Mesothelial cell of epicardium (in vitro differentiated cells): ENCODE measurements at places on chromosomes 11 and 22. TPM values are rescaled to one million over a fixed set of nuclear protein-coding genes. Genes with fewer than 3 reads are reported as not detected.

Gene TBX10
- total RNA-seq: not detected in 3 replicates

Gene OR8D1
- total RNA-seq: not detected in 3 replicates

Gene OR51B4
- 0.25 to 0.65 TPM (median 0.47 TPM) in 3 replicates for total RNA-seq

Gene SLC17A6
- total RNA-seq: not detected in 3 replicates

Gene PTPN5
- total RNA-seq: 2.5 to 3.3 TPM (median 2.7 TPM) in 3 replicates

DNA sequence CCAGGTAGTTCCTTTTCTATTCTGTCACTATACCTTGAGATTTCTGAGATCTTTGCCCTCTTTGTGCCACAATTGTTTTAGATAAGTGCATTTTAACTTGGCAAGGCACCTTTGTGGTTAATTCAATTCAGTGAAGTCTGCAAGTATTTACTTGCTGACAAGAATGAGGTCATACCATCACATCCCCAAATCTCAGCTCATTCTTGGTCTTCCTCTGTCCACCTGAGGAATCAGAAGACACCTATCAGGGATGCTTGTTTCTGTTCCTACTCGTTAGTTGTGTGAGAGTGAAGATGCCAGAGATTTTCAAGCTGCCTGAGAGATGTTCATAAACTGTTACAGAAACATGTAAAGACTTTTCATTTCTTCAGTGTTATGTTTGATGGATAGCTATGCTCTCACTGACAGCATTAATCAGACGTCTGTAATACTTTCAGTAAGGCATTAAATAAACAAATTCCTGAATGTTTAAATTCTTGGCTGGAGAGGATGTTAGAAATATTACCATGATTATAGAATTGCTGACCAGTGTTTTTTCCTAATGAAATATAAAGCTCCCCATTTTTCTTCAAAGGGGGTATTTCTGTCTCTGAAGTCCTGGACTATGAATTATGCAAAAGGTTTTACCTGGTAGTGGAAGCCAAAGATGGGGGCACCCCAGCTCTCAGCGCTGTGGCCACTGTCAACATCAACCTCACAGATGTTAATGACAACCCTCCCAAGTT is 135.0 kb upstream of the MTNR1B start:
- no peak overlapping the region for H3K4me3 ChIP-seq
- no peak for DNase-seq
- H3K27me3 ChIP-seq: no peaks in the 10 kb centered on the region
- H3K27ac ChIP-seq: no peak overlapping the region
- H3K4me1 ChIP-seq: peaks cover 32% of the 10 kb centered on the region

- H3K27me3 ChIP-seq: peaks cover 10% of the 10 kb centered on the region
- H3K27ac ChIP-seq: no peak overlapping the region
- no peak for DNase-seq
- H3K4me3 ChIP-seq: no peak overlapping the region
These were observed 10.3 kb upstream of the POLA2 start for GRCh38 chr11:65251476-65251875.

GRCh38 chr11:131944736-131945135 is 574.3 kb downstream of the NTM start:
- peaks cover 30% of the 10 kb centered on the region for H3K4me1 ChIP-seq
- no peak overlapping the region for H3K27ac ChIP-seq
- DNase-seq: no peak
- peaks cover 48% of the 10 kb centered on the region for H3K27me3 ChIP-seq

GRCh38 chr11:112778091-112778876 is 182.9 kb upstream of the NCAM1 start:
- H3K4me3 ChIP-seq: no peak overlapping the region
- H3K27ac ChIP-seq: peak overlapping the region; percentile 8
- H3K27me3 ChIP-seq: peaks cover 1% of the 10 kb centered on the region
- DNase-seq: no peak

DNA sequence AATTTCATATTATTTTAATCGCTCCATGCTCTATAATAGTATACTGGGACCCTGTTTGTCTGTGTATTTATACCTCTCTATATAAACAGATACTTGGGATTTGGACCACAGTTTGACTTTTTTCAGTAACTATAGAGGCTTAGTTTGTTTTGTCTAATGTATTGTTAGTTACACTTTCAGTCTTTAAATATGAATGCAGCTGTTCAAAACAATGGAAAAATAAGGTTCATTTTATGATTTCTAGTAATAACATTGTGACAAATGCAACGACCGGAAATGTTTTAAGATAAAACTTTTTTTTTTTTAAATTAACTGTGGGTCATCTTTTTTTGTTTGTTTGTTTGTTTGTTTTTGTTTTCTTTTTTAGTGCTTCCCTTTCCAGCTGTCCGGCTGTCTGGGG is 133.5 kb downstream of the ARHGAP42 start:
- H3K36me3 ChIP-seq: no peaks in the 10 kb centered on the region
- H3K4me3 ChIP-seq: no peak overlapping the region

- no peaks in the 10 kb centered on the region for H3K4me1 ChIP-seq
- no peaks in the 10 kb centered on the region for H3K36me3 ChIP-seq
- peaks cover 81% of the 10 kb centered on the region for H3K27me3 ChIP-seq
- H3K27ac ChIP-seq: no peak overlapping the region
- H3K4me3 ChIP-seq: no peak overlapping the region
These were observed 134.1 kb downstream of the GRIK4 start for GRCh38 chr11:120645639-120646038.

- peaks cover 16% of the 10 kb centered on the region for H3K36me3 ChIP-seq
- no peak overlapping the region for H3K27ac ChIP-seq
- peaks cover 22% of the 10 kb centered on the region for H3K4me1 ChIP-seq
- no peak for DNase-seq
These were observed 2.6 kb upstream of the UCP3 start for GRCh38 chr11:74011360-74012073.

DNA sequence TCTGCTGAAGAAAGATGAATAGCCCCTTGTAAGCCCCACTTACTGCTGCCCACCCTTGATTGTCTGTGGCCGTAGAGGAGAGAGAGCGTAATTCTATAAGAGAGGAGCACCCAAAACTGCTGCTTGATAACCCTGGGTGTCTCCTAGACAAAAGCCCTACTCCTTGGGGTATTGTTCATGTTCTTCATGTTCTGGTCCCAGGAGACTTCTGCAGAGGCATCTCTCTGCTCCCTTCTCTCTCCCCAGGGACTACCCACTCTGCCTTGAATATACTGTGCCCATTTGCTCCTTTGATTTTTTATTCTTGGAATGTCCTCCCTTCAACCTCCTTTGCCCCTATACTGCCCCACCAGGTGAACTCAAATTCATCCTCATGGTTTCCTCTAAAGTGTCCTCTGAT is 417.8 kb upstream of the CADM1 start:
- no peak overlapping the region for H3K4me3 ChIP-seq
- no peaks in the 10 kb centered on the region for H3K36me3 ChIP-seq
- peaks cover 10% of the 10 kb centered on the region for H3K4me1 ChIP-seq
- peaks cover 19% of the 10 kb centered on the region for H3K27me3 ChIP-seq
- no peak overlapping the region for H3K27ac ChIP-seq

- H3K27me3 ChIP-seq: no peaks in the 10 kb centered on the region
- peaks cover 49% of the 10 kb centered on the region for H3K4me1 ChIP-seq
- no peak for DNase-seq
- peak overlapping the region; percentile 60 for H3K27ac ChIP-seq
- no peak overlapping the region for H3K4me3 ChIP-seq
These were observed 238.0 kb upstream of the NARS2 start for GRCh38 chr11:78812513-78813293.

DNA sequence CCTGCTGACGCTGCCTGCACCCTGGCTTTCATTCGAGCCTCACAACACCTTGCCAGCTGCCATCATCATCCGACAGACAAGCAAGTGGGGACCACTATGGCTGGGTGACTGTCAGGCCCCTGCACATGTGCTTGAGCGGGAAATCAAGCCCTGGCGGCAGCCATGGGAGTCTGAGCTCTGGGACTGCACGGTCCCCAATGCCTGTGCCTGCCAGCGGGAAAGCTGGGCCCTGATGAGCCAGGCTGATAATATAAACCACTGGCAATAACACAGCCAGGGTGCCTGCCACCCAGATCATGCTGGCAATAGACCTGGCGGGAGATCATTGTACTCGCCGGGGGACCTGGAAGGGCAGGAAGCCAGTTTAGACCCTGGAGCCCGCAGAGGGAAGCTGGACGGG is 2.5 kb downstream of the FGF3 start:
- DNase-seq: no peak
- no peaks in the 10 kb centered on the region for H3K4me1 ChIP-seq
- no peak overlapping the region for H3K27ac ChIP-seq
- no peaks in the 10 kb centered on the region for H3K36me3 ChIP-seq
- H3K27me3 ChIP-seq: peaks cover 79% of the 10 kb centered on the region
- H3K4me3 ChIP-seq: no peak overlapping the region

GRCh38 chr11:2713094-2713493 is 13.3 kb upstream of the KCNQ1OT1 start:
- no peaks in the 10 kb centered on the region for H3K27me3 ChIP-seq

DNA sequence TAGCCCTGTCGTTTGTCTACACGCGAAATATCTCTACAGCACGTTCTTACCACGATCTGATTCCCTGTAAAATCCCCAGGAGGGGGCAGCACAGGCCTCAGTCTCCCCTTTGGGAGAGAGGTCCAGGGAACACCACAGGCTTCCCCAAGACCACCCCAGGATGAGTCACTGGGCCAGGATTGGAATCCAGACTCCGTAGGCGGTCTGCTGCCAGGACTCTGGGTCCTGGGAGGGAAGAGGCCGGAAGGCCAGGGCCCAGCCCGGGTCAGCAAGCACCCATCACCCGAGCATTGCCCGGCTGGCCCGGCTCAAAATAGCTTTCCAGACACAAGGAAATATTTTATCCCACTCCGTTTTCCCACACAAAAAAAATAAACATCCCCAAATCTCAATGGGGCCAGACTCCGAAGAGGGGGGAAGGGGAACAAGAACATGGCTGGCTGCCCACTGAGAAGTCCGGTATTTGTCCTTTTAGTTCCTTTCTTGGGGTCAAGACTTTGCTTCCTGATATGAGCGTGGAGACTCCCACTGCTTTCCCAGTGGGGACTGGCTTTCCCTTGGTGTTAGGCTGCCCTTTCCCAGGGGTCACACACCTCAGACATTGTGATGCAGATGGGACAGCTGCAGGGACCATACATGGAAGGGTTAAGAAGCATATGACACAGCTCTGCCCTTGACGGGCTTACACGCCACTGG is 91.3 kb downstream of the LRRC32 start:
- DNase-seq: no peak
- no peak overlapping the region for H3K4me3 ChIP-seq
- H3K4me1 ChIP-seq: peaks cover 36% of the 10 kb centered on the region
- peak overlapping the region; percentile 62 for H3K27ac ChIP-seq

GRCh38 chr11:119222308-119222707 is 16.2 kb downstream of the CBL start:
- peak overlapping the region; percentile 55 for H3K27ac ChIP-seq
- peaks cover 6% of the 10 kb centered on the region for H3K4me1 ChIP-seq
- no peak overlapping the region for H3K4me3 ChIP-seq

DNA sequence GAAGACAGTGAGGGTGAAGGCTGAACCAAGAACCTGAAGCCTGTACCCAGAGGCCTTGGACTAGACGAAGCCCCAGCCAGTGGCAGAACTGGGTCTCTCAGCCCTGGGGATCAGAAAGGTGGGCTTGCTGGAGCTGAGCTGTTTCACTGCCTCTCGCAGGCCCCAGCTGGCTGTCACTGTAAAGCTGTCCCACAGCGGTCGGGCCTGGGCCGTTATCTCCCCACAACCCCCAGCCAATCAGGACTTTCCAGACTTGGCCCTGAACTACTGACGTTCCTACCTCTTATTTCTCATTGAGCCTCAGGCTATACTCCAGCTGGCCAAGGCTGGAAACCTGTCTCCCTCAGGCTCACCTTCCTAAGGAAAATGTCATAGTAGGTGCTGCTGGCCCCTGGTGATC is 4.1 kb downstream of the PPP1CA start:
- H3K4me3 ChIP-seq: no peak overlapping the region
- H3K27me3 ChIP-seq: no peaks in the 10 kb centered on the region
- H3K27ac ChIP-seq: no peak overlapping the region
- peaks cover 2% of the 10 kb centered on the region for H3K36me3 ChIP-seq

DNA sequence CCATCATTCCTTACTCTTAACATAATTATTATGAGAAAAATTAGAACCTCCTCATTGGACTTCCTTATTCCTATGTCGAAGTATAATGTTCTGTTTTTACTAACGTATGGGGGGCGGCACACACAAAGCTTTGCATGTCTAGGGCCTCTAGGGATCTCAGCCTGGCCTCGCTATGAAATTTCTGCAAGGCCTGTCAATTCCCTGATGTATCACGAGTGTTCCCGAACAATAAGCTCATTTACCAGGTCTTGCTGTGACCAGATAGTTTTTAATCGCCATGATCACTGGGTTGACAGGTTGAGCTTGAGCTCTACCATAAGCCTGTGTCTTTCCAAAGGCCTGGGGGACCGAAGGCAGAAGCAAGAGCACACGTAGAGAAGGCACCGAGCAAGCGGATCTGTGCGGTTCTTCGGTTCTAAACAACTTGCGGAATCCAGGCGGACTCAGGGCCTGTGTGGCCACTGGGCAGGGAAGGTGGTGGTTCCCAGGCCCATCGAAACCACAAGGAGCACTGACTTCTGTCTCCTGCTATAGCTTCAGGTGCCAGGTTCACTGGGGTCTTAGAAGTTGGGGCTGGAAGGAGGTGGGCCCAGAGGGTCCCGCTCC is 10.4 kb upstream of the FXYD2 start:
- H3K36me3 ChIP-seq: peaks cover 25% of the 10 kb centered on the region
- peak; percentile 20 for DNase-seq
- H3K27ac ChIP-seq: no peak overlapping the region

- peaks cover 6% of the 10 kb centered on the region for H3K4me1 ChIP-seq
- H3K36me3 ChIP-seq: no peaks in the 10 kb centered on the region
- peaks cover 48% of the 10 kb centered on the region for H3K27me3 ChIP-seq
- no peak overlapping the region for H3K27ac ChIP-seq
- no peak overlapping the region for H3K4me3 ChIP-seq
- no peak for DNase-seq
These were observed 16.1 kb upstream of the ZDHHC13 start for GRCh38 chr11:19100885-19101284.

GRCh38 chr11:127859941-127860354 is 727.4 kb downstream of the ETS1 start:
- H3K27me3 ChIP-seq: peaks cover 7% of the 10 kb centered on the region
- no peaks in the 10 kb centered on the region for H3K36me3 ChIP-seq
- peaks cover 11% of the 10 kb centered on the region for H3K4me1 ChIP-seq
- no peak overlapping the region for H3K4me3 ChIP-seq
- no peak for DNase-seq

DNA sequence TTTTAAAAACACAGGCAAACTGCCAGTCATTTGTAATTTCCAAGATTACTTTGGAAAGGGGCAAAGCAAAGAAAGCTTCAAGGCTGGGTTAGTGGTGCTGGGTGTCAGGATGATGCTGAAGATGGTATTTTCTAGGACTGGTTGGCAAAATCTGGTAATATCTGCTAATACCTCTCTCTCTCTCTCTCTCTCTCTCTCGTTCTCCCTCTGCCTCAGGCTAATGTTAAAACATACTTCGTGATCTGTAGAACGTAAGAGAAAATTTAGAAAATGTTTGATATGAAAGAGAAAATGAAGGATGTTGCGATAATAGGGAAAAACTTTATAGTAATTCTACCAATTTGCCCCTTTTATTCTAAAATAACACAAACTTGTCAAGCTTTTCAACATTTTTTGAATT is 9.4 kb upstream of the LGR4 start:
- no peak for DNase-seq
- no peaks in the 10 kb centered on the region for H3K27me3 ChIP-seq
- H3K36me3 ChIP-seq: no peaks in the 10 kb centered on the region
- H3K27ac ChIP-seq: no peak overlapping the region
- H3K4me3 ChIP-seq: no peak overlapping the region
- H3K4me1 ChIP-seq: peaks cover 3% of the 10 kb centered on the region
